Prostate gland (tissue), 2 donors: ENCODE measurements at places on chromosomes 6 and 20. TPM values are rescaled to one million over a fixed set of nuclear protein-coding genes. Genes with fewer than 3 reads are reported as not detected.

PHACTR1 gene
- 4.3 TPM for total RNA-seq

GRCh38 chr6:28353981-28354676, 4.4 kb downstream of the ZKSCAN3 start:
- no peak for DNase-seq

PRDM1 gene
- total RNA-seq: 3.5 TPM

DEFB110 gene
- total RNA-seq: not detected

CAGE1 gene
- 0.09 TPM for total RNA-seq

DNA sequence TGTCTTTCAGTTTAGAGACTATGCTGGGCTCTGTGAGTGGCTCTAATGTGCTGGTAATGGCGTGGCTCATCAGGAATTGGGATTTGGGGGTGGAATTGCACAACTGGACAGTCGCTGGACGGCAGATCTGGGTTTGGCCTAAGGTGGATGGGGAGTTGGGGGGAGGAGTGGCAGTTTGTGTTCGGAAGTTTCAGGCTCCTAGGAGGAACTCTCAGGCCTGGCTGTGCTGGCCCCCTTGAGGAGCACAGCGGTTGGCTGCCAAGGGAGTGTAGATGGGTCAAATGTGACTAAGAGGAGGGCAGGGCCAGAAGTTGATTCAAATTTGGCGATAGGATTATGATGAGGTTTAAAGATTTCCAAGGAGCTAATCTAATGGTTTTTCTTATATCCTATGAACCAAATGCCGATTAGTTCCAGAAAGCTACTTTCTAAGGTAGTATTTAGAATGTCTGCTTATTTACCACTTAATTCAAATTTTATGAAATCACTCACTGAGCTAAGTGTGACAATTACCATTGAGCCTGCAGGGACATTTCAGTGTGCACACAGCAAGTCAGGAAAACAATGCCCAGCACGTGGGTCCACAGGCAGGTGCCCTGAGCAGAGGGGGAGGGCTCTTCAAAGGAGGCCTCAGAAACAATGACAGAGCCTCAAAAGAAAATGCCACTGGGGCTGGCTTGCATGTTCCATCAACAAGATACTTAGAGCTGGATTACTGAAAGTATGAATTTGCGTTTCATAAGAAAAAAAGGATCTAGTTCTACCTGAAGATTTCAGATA, 111.0 kb downstream of the GJA10 start:
- no peak for DNase-seq

IPCEF1 gene
- 1.0 TPM for total RNA-seq

GRCh38 chr20:63509088-63509564, 10.2 kb upstream of the EEF1A2 start:
- DNase-seq: no peak

DNA sequence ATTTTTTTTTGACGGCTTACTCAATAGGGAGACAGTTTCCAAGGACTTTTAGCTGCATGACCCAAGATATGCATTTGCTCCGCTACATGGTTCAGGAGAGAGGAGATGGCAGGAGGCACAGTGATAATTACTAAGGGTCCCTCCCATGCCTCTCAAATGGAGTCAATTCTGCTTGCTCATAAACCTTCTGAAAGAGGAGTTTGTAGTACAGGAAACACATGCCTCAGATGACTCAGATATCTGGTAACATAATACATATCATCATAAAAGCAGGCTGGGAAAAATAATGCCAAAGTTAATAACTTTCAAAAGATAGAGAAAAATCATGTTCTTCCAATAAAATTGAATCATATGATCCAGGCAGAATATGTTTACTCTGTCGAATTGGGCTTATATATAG, 97.6 kb upstream of the DEFB112 start:
- no peak for DNase-seq

DNA sequence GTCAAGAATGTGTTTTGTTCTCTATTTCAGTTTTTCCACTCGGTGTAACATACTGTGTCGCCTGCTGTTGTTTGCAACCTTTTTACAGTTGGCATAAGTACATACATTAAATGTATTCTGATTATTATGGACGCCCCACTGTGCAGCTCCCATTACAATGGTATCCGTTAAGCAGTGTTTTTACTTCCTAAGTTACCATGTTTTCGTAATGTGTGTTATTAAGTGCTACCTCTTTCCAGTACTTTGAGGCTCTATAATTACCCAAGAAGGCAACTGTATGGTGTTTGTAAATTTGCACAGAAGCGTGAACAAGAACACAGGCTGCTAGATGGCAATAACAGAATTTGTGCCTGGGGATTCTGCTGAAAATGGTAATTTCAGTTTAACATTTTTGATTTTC, 568.0 kb upstream of the MARCKS start:
- DNase-seq: no peak

SIGLEC1 gene
- total RNA-seq: 0.32 TPM
